ENCODE measurements at places on chromosomes 3 and 15. TPM values are rescaled to one million over a fixed set of nuclear protein-coding genes. Genes with fewer than 3 reads are reported as not detected.

Gene B3GALNT1
- total RNA-seq: 13.7 TPM

Gene TGM4
- 0.24 TPM for total RNA-seq

Gene ERICH6
- total RNA-seq: not detected

Gene ENTPD3
- total RNA-seq: not detected

Gene FAM81A
- total RNA-seq: 1.2 TPM

Gene AMIGO3
- not detected for total RNA-seq

Gene BFSP2
- total RNA-seq: not detected

Gene OIP5
- 11.4 TPM for total RNA-seq

Gene SI
- not detected for total RNA-seq

Measured in endothelial cell of umbilical vein (primary cell).